ENCODE measurements at places on chromosomes 6 and 20.

DNA sequence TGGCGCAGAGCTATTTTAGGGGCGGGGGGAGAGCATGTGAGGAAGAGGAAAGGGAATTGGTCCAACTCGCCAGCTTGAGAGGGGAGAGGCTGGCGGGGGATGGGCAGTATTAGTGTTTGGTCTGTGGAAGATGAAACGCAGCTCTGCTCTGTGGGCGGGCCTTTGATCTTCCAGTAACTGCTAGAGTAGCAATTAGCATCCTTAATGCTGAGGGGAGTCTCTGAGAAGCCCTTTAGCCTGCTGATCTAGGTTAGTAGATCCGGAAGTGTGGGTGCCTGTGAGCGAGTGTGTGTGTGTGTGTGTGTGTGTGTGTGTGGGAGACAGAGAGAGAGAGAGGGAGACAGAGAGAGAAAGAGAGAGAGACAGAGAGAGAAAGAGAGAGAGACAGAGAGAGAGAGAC, 117.2 kb upstream of the BACH2 start:
- peak; percentile 91 for DNase-seq

DNA sequence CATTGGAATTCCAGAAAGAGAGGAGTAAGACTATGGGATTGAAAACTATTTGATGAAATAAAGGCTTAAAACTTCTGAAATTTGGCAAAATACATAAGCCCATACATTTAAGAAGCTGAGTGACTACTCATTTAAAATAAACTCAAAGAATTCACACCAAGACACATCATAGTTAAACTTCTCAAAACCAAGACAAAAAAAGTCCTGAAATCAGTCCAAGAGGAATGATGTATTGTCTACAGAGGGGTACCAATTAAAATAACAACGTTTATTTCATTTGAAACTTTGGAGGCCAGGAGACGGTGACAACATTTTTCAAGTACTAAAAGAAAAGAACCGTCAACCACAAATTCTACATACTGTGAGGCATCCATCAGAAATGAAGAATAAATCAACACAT, 841.4 kb upstream of the MAP3K7 start:
- no peak for DNase-seq

DNA sequence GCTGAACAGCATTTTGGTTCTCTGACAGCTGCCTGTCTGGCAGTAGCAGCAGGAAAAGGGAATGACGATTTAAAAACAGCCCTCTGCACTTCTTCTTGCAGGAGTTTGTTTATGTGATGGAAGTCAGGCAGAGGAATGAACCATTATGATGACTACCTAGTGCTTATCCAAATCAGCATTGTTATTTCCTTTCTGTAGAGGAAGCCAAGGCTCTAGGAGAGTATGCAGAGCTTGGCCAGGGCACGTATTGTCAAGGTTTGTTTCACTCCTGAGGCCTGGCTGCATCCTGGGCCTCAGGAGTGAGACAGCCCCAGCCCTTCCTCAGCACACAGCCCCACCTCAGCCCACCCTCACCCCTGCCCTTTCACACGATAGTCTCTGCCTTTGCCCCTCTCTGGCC, 68.5 kb downstream of the FAM229B start:
- no peak for DNase-seq

GRCh38 chr20:19099596-19100545, 112.6 kb upstream of the SLC24A3 start:
- no peak for DNase-seq

- no peak for DNase-seq
These were observed 165.4 kb downstream of the SYNDIG1 start for GRCh38 chr20:24634855-24635254.

- DNase-seq = no peak
These were observed 38.9 kb upstream of the HIVEP1 start for GRCh38 chr6:11973238-11973637.

GRCh38 chr20:16061351-16061750, 511.9 kb downstream of the KIF16B start:
- DNase-seq = no peak

GRCh38 chr6:36419310-36419709, 23.3 kb downstream of the PXT1 start:
- DNase-seq = no peak

DNA sequence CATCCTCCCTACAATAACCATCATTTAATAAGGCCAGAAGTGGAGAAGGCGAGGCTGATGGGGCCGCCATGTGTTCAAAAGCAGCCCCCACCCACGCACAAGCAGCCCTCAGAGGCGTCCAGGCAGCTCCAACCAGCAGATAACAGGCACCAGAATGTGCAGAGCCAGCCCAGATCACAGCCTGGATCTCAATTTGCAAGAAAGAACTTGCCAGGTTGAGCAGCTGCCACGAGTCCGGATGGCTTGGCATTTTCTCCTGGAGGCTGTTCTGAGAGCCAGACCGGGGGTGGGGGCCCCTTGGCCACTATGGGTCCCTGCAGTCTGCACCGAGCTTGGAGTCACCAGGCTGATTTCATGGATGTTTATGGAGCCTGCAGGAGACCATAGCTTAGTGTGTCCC, 338.1 kb downstream of the PREX1 start:
- DNase-seq = peak; percentile 78

GRCh38 chr6:44151348-44152108, 7.1 kb upstream of the CAPN11 start:
- DNase-seq = peak; percentile 28

DNA sequence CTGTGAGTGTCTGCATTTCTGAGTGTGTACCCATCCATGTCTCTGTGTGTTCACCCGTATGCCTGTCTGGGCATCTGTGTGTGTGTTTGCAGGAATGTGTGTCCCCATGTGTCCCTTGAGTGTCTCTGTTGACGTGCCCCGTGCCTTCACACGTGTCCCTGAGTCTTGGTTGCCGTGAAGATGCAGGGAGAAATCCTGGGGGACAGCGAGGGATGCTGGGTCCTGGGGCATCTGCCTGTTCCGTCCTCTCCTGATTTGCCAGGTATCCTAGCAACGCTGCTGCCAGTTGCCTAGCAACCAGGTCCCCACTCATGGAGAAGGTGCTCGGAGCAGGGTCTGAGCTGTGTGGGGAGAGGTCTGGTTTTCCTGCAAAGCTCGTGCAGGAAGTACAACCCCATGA, 6.0 kb upstream of the LKAAEAR1 start:
- DNase-seq = peak; percentile 98

DNA sequence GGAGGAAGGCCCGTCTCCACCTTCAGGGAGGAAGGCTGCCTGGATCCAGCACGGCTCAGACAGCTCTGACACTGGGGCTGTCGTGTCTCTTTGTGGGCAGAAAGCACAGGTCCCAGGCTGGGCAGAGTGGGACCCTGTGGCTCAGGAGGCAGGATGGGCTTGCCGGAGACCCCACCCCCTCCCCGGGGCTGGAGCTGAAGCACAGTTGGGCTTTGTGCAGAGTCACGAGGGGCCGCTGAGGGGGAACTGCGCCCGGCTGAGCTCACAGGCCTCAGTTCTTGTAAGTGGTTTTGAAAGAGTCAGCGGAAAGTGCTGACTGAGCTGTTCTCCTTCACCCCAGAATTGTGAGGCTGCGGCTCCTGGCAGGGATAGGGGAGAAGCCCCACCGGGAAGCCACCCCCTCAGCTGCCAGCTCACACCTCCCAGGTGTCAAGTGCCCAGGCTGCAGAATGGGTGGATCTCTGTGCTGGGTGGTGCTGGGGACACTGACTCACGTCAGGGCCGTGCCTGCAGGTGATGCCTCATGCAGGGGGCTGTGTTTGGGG, 145.5 kb upstream of the RNF24 start:
- DNase-seq = peak; percentile 78

- DNase-seq = no peak
These were observed 235.7 kb downstream of the DOK5 start for GRCh38 chr20:54711071-54711470.

DNA sequence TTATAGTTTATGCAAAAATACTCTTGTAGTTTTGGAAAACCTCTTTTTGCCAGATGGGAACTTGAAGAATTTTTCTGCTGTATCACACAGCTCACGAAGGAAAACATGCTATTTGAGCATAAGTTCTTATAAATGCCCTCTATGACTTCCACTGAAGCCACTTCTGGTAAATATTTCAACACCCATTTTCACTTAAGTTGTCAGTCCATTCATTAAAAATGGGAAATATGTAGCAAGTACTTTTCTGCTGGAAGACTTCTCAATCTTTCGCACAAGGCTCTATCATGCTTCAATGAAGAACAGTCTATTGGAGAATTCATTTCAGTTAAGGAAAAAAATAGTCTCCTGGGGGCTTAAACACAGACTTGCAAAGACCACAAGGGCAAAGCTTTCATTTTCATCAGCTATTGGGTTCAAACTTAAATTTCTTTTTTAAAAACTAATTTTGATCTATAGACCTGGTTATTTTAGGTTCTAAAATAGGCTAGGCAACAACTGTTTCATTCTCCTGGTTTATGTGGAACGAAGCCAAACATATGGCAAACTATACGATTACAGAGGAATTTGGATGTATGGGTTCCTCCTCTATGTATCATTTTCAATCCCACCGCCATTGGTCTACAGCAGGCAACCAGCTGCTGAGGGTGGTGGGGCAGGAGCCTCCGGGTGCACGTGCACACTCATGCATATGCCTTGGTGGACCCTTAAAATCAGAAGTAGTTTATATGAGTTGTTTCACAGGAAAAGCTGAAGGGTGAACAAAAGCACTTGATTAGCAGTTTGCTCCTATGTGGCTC, 38.7 kb downstream of the LAMA4 start:
- DNase-seq = no peak

GRCh38 chr20:48732081-48732829, 95.5 kb downstream of the PREX1 start:
- peak; percentile 96 for DNase-seq

DNA sequence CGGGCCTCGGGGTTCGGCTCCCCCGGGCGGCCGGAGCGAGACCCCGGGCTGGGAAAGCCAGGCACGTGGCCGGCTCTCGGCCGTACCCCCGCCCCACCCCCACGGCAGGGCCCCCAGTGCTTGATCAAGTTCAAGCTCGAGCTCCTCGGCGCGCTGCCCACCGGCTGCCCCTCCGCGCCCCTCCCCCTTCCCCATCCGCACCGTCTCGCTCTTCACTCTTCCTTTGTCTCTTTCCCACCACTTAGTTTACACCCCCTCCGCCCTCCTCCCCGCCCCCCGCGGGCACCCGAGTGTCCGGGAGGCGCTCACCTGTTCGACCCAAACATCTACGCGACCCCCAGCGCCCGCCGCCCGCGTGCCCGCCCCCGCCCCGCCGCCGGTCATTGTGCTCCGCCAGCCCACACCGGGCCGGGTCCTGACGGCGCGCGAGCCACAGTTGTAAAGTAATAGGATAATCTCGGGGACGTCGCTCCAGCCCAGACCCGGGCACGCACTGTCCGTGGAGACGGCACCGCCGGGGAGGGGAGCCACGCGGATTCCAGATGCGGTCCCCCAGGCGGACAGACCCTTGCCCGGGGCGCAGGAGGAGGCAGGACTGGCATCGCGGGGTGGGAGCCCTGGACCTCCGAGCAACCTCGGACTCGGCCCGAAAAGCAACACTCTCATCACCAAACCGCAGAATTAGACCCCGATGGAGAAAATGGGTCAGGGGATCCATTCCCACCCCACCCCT, 100.7 kb downstream of the NOL4L start:
- peak; percentile 82 for DNase-seq

GRCh38 chr6:90296341-90297114, at the start of gene BACH2:
Gene BACH2 (minus strand): TSS chr6:90296843. CDS start chr6:90008844, 287,999 bp downstream.
- DNase-seq = peak; percentile 95

DNA sequence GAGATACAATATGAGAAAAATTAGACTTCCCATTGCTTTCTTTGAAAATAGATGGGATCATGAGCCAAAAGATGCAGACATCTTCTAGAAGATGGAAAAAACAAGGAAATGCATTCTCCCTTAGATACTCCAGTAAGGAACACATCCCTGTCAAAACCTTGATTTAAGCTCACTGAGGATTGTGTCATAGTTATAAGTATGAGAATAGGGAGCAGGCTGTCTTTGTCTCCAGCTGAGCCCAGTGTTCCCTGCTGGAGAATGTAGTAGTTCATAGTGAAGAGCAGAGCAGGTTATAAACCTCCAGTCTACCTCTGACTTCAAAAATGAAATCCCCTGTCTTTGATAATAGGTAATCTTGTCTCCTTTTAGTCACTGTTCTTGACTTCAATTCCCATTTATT, 589.9 kb downstream of the PHF3 start:
- DNase-seq = no peak

Measured in brain (organoid and tissue), 16 donors.